Bronchial epithelial cell (primary cell): ENCODE measurements at places on chromosomes 4 and X. TPM values are rescaled to one million over a fixed set of nuclear protein-coding genes. Genes with fewer than 3 reads are reported as not detected.
A peak's percentile ranks its signal among the peaks of the same experiment; 100 is the strongest.

- DNase-seq: peak; percentile 69
Observed at GRCh38 chr4:22474636-22475310, 41.1 kb downstream of the ADGRA3 start.

- peak; percentile 72 for DNase-seq
Observed at GRCh38 chrX:3177851-3178250, 136.6 kb downstream of the ARSF start.

GRCh38 chr4:138911909-138912703 is 103.5 kb upstream of the NOCT start:
- peak; percentile 45 for DNase-seq

- no peak for DNase-seq
Observed at GRCh38 chr4:165541851-165542459, 163.1 kb downstream of the CPE start.

- DNase-seq: no peak
Observed at GRCh38 chr4:135244056-135244455, 1042.5 kb upstream of the PABPC4L start.

GRCh38 chr4:30760551-30760950 is 40.4 kb downstream of the PCDH7 start:
- no peak for DNase-seq

GRCh38 chr4:88991746-88992145 is 65.2 kb downstream of the FAM13A start:
- DNase-seq: peak; percentile 88

Gene ADH7
- total RNA-seq: 8.4 and 31.2 TPM in 2 replicates

Gene NXF3
- total RNA-seq: not detected in 2 replicates

Gene PAGE4
- total RNA-seq: not detected in 2 replicates

Gene JCHAIN
- total RNA-seq: not detected in 2 replicates

Gene MAGEA4
- total RNA-seq: not detected in 2 replicates

Gene AFP
- not detected in 2 replicates for total RNA-seq

Gene LAGE3
- 7.2 and 14.7 TPM in 2 replicates for total RNA-seq

Gene FHDC1
- total RNA-seq: 0.53 and 2.4 TPM in 2 replicates
